GM23248 (cell line): ENCODE measurements at places on chromosomes 6 and 20.
A peak's percentile ranks its signal among the peaks of the same experiment; 100 is the strongest.

GRCh38 chr20:32960222-32960518 is 44.1 kb downstream of the SUN5 start:
- no peak for DNase-seq

GRCh38 chr6:88725111-88725975 is 238.1 kb downstream of the RNGTT start:
- peak; percentile 28 for DNase-seq

DNA sequence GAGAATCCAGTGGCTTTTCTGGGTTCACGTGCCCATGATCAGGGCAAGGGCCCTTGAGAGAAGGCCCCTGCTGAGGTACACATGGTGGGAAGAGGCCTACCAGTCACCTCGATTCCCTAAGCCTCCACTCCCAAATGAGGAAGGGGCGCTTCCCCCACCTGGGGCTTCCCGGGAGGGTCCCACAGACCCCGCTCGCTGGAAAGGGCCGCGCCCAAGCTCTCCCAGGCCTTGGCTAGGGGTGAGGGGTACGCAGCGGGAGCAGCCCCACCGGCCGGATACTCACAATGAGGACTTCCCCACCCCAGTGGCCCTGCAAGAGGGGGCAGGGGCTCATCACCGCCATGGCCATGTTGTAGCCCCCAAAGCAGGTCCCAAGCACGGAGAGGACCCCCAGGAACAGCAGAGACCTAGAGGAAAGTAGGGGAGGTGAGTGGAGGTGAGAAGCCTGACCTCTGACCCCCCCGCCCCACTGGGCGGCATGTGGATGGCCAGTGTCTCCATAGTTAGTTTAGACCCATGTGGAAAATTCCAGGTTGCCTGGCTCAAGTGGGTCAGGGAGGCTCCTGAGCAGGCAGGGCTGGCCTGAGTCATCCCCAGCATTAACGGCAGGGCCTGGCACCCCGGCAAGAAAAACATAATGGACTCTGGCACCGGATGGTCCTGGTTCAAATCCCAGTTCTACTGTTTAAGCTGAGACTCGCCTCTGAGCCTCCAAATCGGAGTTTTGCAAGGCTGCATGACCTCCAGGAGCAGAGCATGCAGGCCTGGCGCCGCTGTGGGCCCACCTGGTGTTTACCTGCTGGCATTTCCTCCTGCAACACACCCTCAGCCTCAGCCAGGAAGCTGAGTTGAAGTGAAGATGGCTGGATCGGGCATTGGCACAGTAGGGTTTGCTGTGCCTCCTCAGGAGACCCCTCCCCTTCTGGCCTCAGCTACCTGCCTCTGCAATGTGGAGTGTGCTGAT is 6.6 kb downstream of the SLC52A3 start:
- DNase-seq, result peak; percentile 6

DNA sequence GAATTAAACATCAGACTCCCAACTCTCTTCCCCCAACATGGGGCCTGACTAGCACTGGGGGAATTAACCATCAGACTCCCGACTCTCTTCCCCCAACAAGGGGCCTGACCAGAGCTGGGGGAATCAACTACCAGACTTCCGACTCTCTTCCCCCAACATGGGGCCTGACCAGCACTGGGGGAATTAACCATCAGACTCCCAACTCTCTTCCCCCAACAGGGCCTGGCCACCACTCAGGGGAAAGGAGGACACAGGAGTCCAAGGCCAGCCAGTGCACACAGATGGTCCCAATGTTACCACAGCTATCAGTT is 13.1 kb downstream of the CST7 start:
- no peak for DNase-seq

- DNase-seq, result no peak
Observed at GRCh38 chr20:24912397-24913075, 36.5 kb upstream of the CST7 start.

- DNase-seq, result no peak
Observed at GRCh38 chr6:3379482-3380060, 77.3 kb downstream of the SLC22A23 start.

GRCh38 chr20:6165346-6165745 is 42.5 kb upstream of the FERMT1 start:
- DNase-seq, result no peak

- DNase-seq, result no peak
Observed at GRCh38 chr6:108166664-108167448, 1.0 kb downstream of the NR2E1 start.

DNA sequence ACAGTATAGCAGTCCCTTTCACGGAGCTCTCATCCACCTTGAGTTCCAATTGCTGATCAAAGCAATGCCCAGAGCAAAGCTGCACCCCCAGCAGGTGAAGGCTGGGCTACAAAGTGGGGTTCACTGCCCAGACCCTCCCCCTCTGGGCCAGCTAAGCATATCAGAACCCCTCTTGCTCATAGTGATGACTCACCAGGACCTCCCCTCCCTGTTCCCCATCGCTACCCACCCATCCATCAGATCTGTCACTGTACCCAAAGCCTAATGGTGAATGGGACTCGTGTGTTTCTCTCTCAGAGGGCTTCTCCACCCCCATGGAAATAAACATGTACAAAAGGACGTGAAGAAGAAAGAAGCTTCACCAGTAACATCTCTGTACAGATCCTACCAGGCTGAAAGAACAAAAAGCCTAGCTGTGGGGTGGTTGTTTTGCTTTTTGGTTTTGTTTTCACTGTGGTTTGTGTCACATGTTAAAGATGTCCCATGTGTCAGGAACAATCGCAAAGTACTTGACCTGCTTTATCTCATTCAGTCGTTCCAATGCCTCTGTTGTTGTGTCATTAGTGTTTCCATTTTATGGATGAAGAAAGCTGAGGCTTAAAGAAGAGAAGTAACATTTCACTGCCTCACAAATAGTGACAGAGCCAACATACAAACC is 518.5 kb downstream of the CD83 start:
- no peak for DNase-seq
